ENCODE measurements at places on chromosomes 5 and 9.

- DNase-seq, result no peak
These were observed 62.5 kb downstream of the FXN start for GRCh38 chr9:69097923-69098593.

GRCh38 chr5:146675636-146676035 is 159.6 kb upstream of the GPR151 start:
- DNase-seq, result no peak

DNA sequence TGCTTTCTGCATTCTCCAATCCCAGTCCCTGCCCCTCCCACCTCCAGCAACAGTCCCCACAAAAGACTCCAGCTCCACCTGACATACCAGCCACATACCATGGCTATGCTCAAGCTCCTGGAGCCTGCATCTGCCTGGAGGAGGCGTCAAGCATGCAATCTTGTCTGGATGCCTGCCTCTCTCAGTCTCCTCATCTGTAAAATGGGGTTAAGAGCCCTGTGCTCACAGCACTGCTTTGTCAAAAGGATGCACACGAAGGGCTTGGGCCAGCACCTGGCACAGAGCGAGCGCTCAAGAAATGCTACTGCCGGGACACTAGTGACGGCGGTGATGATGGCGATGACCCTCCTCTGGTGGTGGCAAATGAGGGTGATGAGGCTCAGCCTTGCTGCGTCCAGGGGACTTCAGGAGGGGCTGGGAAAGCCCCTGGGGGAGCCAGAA is 202.9 kb upstream of the IER5L start:
- peak; percentile 21 for DNase-seq

DNA sequence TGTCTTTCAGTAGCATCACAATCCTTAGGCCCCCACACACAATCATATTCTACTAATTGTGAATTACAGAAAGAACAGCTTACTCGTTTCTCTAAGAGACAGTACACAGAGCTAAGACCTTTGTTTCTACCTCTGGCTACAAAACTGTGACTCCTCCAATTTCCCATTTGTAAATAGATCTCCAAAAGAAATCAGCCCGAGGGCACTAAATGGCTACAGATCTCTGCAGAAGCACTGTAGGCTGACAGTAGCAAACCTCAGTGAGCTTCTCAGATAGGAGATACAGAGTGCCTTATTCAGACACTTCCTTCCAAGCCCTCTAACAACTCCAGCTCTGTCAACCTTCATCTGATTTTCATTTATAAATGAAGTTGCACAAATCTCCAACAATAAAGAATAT is 51.0 kb downstream of the EFNA5 start:
- DNase-seq, result no peak

DNA sequence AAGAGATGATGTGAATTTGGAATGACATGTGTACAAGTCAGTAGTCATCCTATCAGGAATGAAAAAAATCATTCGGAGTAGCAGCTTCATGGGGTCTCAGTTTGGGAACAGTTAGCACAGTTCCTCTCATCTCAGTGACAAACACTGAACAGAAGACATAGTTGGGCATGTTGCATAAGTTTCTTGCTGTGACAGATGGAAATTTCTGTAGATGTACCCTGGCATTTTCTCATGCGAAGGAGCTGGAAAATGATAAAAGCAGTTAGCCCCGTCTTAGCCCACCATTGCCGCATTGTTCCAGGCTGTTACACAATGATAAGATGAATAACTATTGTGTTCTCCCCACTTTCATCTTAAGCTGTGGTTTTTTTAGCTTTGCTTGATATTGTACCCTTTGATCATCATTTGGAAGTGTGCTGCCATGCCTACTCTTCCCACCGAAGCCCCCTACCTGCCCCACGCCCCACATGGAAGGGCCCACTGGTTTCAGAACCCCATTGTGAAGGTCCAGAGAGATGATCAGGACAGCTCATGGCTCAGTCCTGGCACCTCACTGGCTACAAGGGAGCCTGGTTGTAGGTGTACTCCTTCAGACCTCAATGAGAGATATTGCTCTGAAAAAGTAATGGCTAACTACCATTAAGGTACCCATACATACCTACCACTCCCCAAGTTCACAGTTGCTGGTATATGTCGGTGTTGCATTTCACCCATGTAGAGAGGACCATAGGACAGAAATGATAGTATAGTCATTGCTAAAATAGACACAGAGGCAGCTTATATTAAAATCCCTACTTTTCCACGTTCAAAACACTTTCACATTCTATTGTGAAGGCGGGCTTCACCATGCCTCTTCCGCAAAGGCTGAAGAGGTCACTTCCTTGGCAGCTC is 38.8 kb downstream of the SFXN1 start:
- no peak for DNase-seq

- DNase-seq, result no peak
These were observed 82.9 kb upstream of the TRIM32 start for GRCh38 chr9:116604251-116604650.

DNA sequence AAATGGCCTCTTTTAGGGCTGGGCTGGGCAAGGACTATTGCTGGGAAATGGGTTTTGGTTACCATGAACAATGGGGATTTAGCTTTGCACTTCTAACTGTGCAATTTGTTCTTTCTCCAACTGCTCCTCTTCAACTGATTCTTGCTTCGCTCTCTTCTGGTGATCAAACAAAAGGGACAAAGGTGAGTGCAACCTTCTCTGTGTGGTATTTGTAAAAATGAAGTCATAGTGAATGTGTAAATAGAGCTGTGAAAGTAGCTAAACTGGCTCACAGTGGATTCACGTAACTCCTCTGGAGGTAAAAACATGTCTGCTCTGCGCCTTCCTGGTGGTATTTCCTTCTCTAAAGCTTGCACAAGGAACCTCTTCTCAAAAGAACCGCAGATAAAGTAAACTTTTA is 20.9 kb upstream of the SPINK14 start:
- DNase-seq, result no peak

GRCh38 chr5:150671509-150672236 is 10.6 kb downstream of the MYOZ3 start:
- DNase-seq, result peak; percentile 46

DNA sequence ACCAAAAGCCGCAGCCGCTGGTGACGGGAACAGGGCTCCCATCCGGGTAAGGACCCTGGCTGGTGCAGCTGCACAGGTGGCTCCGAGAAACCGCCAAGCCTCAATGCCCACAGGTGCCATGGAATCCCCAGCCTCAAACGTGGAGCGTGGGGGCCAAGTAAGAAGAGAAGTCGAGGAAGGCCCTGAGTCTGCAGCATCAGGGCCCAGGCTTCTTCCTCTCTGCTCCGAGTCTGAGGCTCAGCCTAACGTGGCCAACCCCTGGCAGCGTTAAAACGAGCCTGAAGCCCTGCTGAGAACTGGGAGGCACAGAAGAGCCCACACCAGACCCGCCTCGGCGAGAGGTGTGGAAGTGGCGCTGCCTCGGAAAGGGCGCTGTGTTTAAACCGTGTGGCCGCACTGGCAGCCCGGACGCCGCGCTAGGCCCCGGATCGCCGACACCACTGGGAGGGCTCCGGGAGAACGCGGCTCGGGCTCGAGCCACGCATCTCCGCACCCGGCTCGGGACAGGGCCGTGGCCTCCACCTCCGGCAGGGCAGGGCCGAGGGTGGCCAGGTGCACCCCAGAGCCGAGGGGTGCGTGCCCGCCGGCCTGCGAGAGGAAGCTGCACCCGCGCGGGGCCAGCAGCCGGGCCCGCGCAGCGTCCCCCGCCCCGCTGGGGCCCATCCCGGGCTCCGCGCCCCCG is 730 bp downstream of the ZMYND19 start:
- DNase-seq, result peak; percentile 60

DNA sequence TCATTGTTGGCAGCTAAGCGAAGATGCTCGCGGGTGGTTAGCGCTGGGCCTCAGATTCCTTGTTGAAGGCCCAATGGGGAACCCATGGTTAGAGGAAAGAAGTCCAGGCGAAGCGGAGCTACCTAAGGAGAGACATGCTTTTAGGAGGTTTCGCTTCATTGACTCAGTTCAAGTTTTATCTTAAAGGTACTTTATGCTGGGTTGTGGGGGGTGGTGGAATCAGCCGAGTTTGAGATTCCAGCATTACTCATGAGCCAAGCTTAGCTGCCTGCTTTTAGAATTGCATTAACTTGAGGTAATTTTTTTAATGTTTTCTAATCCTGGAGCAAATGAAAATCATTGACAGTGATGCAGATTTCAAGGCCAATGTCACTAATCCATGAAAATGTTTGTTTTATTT is 16.1 kb downstream of the MEGF10 start:
- DNase-seq, result no peak

GRCh38 chr9:34072868-34073590 is 24.3 kb upstream of the UBAP2 start:
- no peak for DNase-seq

- no peak for DNase-seq
These were observed 36.2 kb upstream of the GDA start for GRCh38 chr9:72113056-72113455.

- DNase-seq, result no peak
These were observed 62.4 kb downstream of the NR3C1 start for GRCh38 chr5:143340891-143341685.

- DNase-seq, result no peak
These were observed 1518.7 kb upstream of the WWC1 start for GRCh38 chr5:166772770-166773169.

- no peak for DNase-seq
These were observed 671.9 kb downstream of the NR2F1-AS1 start for GRCh38 chr5:92908952-92909601.

- no peak for DNase-seq
These were observed 3.8 kb downstream of the COL23A1 start for GRCh38 chr5:178586396-178586795.

DNA sequence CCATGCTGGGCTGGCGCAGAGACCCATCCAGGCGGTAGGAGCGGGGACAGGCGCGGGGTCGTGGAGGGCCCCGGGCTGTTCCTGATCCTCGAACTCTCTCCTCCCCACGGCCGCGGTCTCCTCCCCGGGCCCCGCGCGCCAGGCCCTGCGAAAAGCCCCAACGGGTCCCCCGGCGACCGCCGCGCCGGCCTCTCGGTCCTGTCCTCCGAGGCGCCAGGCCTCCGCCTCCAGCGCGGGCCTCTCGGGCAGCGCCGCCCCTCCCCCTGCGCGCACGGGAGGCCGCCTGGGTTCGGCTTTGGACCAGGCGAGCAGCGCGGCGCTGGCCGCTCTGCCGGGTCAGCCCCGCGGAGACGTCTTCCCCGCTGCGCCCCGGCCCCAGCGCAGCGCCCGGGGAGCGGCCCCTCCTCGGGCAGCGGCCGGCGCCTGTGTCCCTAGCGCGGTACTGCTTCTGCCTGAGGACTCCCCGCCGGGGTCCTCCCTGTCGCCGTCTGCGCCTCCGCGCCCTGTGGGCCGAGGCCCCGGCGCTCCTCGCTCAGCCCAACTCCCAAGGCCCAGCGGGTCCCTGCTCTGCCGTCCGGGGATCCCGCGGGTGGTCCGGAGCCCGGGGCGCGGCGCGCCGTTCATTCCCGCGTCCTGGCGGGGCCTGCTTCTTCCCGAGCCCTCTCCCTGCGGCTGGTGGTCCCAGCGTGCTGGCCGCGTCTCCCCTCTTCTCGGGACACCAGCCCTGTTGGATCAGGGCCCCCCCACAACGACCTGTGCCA is 13.4 kb downstream of the COL23A1 start:
- no peak for DNase-seq

- no peak for DNase-seq
These were observed 12.1 kb upstream of the DIPK1B start for GRCh38 chr9:136700304-136700703.
